ENCODE measurements at places on chromosomes 6 and 20.

GRCh38 chr20:19620446-19620845, 137.6 kb upstream of the RIN2 start:
- DNase-seq: no peak

- no peak for DNase-seq
Measured at GRCh38 chr6:52724042-52724405, 39.3 kb downstream of the GSTA2 start.

DNA sequence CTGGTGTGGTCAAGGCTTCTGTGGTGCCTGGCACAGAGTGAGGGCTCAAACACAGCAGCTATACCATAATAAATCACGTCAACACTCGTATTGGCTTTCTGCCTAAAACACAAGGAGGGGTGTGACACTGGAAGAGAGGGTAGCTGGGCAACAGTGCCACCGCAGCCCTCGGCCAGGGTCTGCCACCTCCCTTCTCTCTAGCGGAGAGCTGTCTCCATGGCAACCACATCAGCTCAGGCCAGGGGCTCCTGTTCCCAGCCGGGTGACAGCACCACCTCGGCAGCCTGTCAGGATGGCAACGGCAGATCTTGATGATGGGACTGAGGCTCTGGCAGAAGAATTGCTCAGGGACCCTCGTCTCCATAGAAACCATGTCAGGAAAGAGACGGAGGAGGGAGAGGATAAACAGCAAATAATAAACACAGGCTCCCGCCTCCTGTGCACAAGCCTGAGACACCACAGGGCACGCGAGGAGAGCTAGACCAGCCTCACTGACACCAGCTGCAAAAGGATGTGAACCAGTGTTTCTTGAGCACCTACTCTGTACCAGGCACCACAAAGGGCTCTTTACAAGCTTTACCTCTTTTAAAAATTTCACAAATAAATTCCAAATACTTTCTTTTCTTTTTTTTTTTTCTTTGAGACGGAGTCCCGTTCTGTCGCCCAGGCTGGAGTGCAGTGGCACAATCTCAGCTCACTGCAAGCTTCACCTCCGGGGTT, 50.4 kb upstream of the TLDC2 start:
- DNase-seq: no peak

DNA sequence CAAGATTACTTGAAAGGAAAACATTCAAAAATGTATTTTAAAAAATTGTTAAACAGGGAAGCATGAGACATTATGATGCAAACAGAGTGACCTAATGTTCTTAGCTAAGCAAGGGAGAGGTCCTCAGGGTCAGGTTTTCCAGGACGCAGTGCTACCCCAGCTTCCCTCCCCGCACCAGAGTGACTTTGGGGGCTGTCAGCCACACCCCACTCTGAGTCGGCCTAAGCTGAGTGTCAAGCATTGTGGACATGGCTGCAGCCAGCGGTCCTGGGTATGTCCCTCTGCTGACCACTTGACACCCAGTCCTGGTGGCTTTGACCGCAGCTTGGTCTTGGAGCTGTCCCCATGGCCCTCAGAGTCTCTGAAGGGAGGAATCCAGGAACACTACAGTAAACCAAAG, 54.9 kb upstream of the CD93 start:
- no peak for DNase-seq

- no peak for DNase-seq
Measured at GRCh38 chr6:152680151-152680550, 17.5 kb upstream of the MYCT1 start.

- no peak for DNase-seq
Measured at GRCh38 chr6:152572338-152573088, 64.6 kb downstream of the SYNE1 start.

- no peak for DNase-seq
Measured at GRCh38 chr6:6351511-6352025, 31.1 kb upstream of the F13A1 start.

- DNase-seq: no peak
Measured at GRCh38 chr6:4176907-4177306, 41.5 kb upstream of the ECI2 start.

- DNase-seq: no peak
Measured at GRCh38 chr6:47366335-47366890, 56.7 kb upstream of the TNFRSF21 start.

- DNase-seq: peak; percentile 49
Measured at GRCh38 chr20:37627060-37627766, 66.6 kb upstream of the CTNNBL1 start.

GRCh38 chr6:111990214-111990613, 63.7 kb upstream of the CCN6 start:
- DNase-seq: peak; percentile 17

GRCh38 chr20:20009784-20010253, 7.3 kb upstream of the NAA20 start:
- DNase-seq: no peak

- no peak for DNase-seq
Measured at GRCh38 chr20:37895166-37895565, 7.8 kb upstream of the VSTM2L start.

GRCh38 chr20:62171245-62171644, 11.6 kb upstream of the MTG2 start:
- DNase-seq: no peak

DNA sequence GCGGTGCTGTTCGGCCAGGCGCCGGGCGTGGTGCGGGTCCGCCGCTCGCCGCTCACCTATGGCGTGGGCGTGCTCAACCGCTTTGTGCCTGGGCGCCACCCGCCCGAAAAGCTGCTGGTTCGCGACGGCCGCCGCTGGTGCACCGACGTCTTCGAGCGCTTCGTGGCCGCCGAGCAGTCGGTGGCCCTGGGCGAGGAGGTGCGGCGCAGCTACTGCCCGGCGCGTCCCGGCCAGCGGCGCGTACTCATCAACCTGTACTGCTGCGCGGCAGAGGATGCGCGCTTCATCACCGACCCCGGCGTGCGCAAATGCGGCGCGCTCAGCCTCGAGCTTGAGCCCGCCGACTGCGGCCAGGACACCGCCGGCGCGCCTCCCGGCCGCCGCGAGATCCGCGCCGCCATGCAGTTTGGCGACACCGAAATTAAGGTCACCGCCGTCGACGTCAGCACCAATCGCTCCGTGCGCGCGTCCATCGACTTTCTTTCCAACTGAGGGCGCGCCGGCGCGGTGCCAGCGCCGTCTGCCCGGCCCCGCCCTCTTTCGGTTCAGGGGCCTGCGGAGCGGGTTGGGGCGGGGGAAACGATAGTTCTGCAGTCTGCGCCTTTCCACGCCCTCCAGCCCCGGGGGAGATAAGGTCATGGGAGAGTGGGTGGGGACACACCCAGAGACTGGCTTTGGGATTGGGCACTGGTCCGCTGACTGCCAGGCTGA, 15.7 kb downstream of the ADISSP start:
- DNase-seq: peak; percentile 82

GRCh38 chr6:42783876-42784642, 2.2 kb downstream of the BICRAL start:
- DNase-seq: no peak

- DNase-seq: no peak
Measured at GRCh38 chr20:45036044-45036755, 64.7 kb downstream of the KCNS1 start.
